ENCODE measurements at places on chromosomes 1 and 21.
A peak's percentile ranks its signal among the peaks of the same experiment; 100 is the strongest.

DNA sequence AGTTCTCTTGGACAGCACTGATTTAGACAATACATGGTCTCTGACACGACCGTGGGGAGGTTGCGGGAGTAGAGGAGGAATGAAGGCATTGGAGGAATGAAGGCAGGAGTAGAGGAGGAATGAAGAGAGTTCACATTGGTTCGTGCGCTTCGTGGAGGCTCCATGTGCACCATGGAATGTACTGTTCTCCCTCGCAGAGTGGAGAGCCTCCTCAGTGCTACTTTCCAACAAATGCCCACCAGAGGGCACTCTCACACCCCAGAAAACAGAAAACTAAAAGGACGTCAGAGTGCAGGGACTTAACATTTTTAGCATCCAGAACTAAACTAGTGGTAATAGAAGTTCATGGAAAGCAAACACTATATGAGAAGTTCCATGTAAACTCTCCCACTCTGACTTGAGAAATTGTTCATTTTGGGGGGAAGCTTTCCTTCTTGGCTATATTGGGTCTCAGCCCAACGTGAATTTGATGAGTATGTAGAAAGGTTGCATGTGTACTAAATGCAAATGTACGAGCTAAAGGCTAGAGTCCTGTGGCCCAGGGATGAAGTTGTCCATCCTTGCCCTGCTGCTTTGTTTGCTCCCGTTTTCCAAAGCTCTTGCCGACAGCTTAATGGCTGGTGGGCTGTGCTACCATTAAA, 211.6 kb downstream of the LMX1A start:
- DNase-seq = peak; percentile 82

GRCh38 chr1:67888216-67889106, 55.2 kb upstream of the GNG12 start:
- DNase-seq = no peak

DNA sequence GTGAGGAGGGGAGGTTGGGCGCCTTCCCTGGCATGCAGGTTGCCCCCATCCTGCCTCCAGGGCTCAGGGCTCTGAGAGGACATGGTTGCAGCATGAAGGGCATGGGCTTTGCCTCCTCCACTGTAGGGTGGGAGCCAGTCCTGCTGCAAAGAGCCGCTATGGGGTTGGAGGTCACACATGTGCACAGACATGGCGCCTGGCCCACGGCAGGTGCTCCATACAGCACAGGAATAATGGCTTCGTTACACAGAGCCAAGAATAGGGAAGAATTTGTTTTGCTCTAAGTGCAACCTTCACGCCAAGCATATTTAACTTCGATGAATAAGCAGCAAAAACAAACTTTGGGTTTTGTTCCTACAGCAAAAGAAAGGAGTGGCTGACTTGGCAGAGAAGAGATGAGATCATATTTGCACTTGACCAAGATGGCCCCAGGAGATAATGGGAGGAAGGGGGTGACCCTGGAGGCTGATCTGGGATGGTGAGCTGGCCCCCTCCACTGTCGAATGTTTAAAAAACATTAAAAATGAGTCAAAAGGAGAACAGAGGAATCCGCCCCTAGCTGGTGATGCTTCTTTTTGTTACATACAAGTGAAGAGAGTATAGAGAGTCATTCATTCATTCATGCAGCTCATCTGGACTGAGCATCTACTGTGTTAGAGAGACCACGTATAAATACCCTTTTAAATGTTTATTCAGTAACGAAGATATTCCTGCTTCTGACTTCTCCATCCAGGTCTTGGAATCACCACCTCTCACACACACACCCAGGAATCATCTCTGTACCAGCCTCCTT, 12.4 kb upstream of the C2CD2 start:
- no peak for DNase-seq

- DNase-seq = no peak
These were observed 1569.0 kb upstream of the B3GALT2 start for GRCh38 chr1:194755241-194755994.

GRCh38 chr1:16116002-16116401, 39.9 kb downstream of the EPHA2 start:
- no peak for DNase-seq

DNA sequence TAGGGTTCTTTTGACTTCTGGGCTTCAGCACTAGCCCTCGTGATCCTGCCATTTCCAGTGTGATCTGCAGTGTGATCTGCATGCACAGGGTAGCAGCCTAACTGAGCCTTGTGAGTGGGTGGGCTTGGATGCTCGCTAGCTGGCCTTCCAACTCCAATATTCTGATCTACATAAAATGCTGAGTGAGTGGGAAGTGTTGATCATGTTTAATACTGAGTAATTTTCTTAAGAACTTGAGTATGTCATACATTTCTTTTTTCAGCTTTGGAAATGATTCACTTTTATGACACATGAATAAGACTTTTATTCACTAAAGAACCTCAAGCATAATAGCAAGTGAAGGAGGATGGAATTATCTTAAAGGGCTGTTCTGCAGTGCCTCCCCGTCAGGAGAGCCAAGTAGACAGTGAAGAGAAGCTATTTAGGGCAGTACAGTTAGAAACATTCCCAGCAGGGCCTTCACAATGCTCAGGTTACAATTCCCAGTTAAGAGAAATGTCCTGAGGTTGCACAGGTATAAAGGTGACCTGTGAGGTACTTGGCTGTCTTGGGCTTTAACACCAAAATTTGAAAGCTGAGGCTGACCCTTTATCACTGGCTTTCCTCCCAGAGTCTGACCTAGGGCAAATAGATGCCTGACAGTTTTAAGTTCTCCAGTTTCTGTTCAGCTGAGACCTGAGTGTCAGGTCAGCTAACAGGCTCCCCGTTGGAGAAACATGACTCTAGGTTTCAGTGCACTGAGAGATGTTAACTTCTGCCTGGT, 29.1 kb upstream of the LRRC8C start:
- no peak for DNase-seq

DNA sequence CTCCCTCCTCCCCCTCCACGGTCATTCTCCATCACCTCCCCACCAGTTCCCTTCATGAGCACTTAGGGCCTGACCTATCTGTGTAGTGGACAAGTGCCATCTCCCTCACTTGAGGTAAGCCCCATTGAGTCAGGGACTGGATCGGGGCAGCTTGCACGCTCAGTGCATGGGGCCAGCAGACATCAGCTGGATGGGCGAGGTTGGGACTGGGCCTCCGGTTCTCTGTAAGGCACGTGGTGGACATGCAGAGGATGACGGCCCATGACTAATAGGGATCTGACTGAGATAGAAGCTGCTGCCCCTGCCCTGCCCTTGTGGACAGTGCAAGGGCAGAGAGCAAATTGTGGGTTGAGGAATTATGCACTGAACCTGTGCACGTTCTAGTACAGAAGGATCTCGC, 120.4 kb upstream of the C1orf174 start:
- no peak for DNase-seq

DNA sequence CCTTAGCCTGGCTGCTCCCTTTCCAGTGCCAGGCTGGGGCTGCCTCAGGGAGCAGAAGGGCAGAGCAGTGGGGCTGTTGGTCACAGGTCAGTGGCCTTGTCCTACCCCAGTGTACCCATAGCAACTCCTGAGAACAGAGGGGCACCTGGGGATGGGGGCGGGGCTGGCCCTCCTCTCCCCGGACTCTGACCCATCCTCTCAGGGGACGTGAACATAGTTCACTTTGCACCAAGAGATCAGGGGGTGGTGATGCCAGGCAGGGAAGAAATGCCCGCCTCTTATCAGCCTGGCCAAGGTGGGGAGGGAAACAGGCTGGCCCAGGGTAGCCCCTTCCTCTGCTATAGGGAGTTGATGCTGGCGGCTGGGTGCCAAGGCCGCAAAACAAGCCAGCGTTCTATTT, 4.9 kb downstream of the ETNK2 start:
- no peak for DNase-seq

- DNase-seq = no peak
These were observed 73.0 kb downstream of the BRINP2 start for GRCh38 chr1:177243773-177244172.

DNA sequence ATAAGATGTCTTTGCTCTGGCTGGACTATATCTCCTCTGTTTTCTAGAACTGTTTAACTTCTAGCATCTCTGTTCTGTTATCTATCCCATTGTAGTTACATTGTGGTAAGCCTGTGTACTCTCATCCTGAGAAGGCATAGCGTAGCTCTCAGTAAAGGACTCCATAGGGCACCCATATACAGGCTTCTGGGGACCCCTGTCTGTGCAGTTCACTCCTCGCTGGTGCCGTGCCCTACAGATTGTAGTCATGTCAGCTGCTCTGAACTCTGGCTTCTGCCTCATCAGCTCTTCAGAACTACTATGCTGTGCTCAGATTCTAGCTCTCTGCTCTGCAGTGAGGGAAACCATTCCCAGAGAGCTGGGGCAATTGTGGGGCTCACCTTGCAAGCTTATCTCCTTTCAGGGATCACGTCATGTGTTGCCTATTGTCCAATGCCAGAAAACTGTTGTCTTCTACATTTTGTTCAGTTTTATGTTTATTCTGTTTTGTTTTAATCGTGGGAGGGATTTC, 181.3 kb upstream of the USP24 start:
- no peak for DNase-seq

- no peak for DNase-seq
These were observed 7.5 kb downstream of the NGF start for GRCh38 chr1:115330480-115331013.

DNA sequence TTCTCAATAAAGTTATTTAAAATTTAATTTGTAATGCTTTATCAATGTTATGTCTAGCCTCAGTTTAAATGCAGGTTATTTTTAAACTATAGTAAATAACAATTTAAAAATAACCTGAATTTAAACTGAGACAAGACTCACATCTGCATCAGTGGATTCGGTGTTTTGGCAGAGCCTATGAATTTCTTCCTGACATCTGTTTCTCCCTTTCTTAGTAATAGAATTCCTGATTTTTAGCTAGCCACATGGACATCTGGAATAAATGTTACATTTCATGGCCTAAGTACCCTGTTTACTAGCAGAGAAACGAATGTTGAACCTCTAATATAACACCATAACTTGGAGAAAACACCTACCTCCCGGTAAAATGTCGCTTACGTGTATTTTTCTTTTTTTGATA, 1141.6 kb upstream of the ADGRL2 start:
- no peak for DNase-seq

DNA sequence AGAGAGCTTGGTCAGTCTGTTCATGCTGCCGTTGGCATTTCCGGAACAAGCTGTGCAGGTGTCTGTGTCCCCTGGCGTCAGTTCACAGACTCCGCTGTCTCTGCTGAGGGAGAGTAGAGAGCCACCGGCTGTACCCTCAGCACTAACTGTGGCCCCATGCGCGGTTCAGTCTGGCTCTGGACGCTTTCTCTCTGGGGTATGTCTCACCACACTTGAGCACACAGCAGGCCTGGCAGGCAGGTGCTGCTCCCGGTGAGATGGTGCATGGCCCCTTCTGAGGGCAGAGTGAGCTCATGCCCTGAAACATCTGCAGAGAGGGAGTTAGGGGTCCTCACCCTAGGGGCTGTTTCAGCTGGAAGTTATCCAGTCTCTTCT, 60.0 kb upstream of the TLR5 start:
- no peak for DNase-seq

DNA sequence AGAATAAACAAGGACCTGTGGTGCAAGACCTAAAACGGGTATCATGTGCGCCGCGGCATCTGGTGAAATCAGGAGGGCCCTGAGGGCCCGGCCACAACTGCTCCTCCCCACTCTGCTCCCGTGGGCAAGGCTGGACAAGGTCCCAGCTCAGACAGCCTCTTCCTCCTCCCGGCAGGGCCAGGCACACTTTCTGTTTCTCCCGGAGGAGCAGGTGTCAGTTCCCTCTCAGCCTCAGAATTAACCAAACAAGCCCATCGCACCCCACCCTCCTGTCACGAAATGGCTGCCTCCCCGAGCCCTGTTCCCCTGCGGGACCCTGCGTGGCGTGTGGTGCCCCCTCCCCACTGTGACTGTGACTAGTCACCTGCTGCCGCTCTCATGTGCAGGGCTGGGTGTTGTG, 15.2 kb downstream of the PTTG1IP start:
- no peak for DNase-seq

GRCh38 chr1:208235982-208236761, 8.0 kb downstream of the PLXNA2 start:
- no peak for DNase-seq

- peak; percentile 61 for DNase-seq
These were observed 2.6 kb upstream of the CC2D1B start for GRCh38 chr1:52368383-52369172.

Measured in renal pelvis (tissue), 12 donors.